ENCODE measurements at places on chromosomes 7 and 10.

GRCh38 chr7:154856733-154857132 is 146.2 kb downstream of the PAXIP1 start:
- no peak for DNase-seq

- DNase-seq, result no peak
These were observed 121.7 kb downstream of the FANK1 start for GRCh38 chr10:126017961-126018560.

DNA sequence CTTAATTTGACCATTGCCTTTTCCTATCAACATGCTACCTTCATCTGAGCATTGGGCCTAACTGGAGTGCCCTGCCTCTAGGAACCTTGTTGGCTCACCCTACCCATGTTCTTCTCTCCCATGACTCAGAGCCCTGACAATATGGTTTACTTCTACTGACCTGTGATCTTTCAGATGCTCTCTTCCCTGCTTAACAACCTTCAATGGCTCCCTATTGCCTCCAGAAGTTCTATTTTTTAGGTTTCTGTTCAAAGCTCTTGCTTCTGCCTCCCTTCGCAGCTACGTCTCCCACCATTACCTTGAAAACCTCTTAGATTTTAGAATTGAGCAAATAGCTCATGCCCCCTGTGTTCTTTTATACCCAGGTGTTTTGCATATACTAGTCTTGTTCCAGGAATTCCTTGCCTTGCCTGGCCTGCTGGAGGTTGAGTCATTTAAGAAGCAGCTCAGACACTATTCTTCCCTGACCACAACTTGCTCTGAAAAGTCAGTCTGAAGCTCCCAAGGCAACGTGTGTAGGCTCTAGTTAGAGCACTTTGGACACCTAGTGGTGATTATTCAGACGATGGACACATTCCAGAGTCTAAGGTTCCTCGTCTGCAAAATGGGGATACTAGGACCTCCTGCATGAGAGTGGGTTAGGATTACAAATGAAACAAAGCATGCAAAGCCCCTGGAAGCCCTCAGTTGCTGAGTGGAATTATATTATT is 64.4 kb upstream of the EMX2 start:
- DNase-seq, result no peak

GRCh38 chr7:90889644-90890043 is 293.5 kb downstream of the CDK14 start:
- no peak for DNase-seq

GRCh38 chr10:104546756-104547155 is 94.3 kb upstream of the SORCS3 start:
- no peak for DNase-seq

DNA sequence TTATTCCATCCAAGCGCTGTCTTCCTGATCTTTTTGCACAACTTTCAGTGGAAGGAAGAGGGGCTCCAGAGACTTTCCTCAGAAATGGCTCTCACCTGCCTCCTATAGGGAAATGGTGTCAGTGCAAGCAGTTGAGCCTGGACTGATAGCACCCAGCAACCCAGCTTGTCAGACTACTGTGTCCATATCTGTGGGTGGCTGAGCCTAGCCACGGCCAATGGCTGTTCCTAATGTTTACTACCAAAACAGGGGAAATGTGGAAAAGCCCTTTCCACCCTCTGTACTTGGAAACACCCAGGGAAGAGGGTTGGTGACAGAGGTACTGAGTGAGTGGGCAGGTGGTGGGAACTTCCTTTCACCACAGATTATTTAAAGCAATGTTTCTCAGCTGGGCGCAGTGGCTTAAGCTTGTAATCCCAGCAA is 4.3 kb upstream of the YKT6 start:
- no peak for DNase-seq

DNA sequence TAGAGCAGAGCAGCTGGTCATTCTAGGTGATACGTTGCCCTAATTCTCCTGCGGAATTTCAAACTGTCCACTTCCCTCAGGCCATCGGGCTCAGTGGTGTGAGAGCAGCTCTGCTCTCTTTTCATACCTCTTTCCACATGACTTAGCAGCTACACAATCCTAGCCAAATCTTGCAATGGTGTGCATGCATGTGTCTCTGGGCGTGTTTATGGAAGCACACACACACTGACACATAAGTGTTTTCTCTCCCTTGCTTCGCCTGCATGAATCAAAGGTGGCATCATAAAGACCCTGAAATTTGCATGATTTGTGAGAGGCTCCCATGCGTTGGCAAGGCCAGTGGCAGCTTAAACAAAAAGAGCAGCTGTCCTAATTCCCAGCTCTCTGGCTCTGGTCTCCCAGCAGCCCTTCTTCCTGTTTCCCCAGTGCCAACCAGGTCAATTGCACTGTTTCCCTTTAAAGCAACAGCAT is 1189.5 kb downstream of the GATA3 start:
- no peak for DNase-seq

- no peak for DNase-seq
These were observed 154.4 kb downstream of the PTEN start for GRCh38 chr10:88017781-88018180.

- no peak for DNase-seq
These were observed 34.4 kb upstream of the SVIL start for GRCh38 chr10:29669149-29669548.

DNA sequence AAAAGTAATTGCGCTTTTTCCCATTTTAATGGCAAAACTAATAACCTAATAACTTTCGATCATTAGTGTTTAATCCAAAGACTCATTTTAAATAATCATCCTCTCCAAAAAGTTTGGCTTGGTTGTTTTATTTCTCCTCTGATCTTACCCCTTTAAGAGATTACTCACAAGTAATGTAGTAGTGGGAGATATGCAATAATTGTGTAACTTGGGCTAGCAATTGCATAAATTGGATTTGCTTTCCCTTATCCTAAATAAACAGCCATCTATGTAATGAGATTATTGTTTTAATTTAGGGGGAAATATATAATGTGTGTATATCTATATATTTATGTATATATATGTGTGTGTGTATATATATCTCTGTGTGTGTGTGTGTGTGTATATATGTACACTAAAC is 82.5 kb downstream of the RNLS start:
- no peak for DNase-seq

DNA sequence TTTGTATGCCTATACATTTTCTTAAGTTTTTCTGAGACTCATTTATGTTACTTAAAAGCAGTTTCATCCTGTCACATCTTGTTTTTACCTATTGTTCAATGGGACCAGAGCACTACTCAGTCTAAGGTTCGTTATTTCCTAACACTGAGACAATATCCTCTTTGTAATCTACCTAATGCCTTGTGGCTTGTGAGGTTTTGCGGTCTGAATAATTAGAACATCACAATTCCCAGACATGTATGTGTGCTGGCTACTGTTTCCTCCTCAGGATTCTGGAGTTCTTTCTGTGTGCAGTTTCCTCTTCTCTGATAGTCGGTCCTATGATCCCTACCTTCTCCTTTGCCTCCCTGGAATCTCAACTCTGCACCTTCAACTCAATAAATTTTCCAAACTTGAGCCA is 620.2 kb downstream of the ANKRD7 start:
- DNase-seq, result no peak

- no peak for DNase-seq
These were observed 612.6 kb upstream of the FOXK1 start for GRCh38 chr7:4069268-4070095.

- DNase-seq, result no peak
These were observed 129.7 kb downstream of the PLCE1 start for GRCh38 chr10:94123258-94123995.

GRCh38 chr7:119640861-119641260 is 632.1 kb upstream of the KCND2 start:
- no peak for DNase-seq

DNA sequence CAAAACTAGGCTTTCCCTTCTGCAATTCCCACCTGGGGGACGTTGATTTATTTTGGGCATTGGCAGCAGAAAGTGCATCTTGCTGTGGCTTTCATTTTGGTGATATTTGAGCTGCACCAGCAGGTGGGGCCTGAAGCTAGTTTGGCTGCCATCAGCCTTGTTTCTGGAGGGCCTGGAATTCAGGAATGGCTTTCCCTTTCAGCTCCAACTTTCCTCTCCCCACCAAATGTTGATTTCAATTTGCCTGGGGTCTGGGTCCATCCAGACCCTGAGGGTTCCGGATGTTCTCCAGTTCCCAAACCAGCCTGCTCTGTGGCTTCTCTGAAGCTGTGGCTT is 640.4 kb downstream of the TYW1 start:
- DNase-seq, result no peak

DNA sequence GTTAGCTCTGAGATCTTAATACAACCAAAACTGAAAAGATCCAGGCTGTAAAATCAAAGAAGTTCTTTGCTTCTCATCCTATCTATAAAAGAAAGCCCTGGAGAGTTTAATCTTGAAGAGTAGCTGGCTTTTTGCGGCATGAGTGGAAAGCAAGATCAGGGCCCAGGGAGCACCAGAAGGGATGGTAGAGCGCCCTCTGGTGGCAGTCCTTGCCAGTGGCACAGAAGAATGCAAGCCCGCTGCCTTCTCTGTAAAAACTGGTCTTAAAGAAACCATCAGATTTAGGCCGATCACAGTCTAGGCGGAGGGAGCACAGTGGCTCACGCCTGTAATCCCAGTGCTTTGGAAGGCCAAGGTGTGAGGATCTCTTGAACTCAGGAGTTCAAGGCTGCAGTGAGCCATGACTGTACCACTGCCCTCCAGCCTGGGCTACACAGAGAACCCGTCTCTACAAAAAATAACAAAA is 35.6 kb downstream of the CPN1 start:
- DNase-seq, result peak; percentile 68

GRCh38 chr7:135792866-135793265 is 44.3 kb upstream of the FAM180A start:
- DNase-seq, result no peak

GRCh38 chr10:89921403-89921802 is 220.0 kb downstream of the KIF20B start:
- no peak for DNase-seq

DNA sequence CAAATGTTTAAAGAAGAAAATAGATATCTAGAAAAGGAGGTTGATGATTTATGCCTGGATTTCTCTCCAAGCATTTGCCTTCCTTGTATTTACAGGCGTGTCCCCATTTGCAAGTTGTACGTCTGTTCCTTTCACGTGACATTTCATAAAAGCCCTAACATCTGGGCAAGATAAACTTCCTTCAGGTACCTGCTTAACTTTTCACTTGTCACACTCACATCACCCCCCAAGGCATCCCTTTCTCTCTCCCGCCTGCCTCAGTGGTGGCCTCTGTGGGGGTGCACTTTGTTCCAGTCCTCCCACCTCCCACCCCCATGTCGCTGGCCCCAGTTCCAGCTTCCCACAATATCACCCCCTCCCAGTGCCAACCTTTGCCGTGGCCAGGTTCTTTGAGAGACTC is 6.7 kb downstream of the TWIST1 start:
- DNase-seq, result no peak

DNA sequence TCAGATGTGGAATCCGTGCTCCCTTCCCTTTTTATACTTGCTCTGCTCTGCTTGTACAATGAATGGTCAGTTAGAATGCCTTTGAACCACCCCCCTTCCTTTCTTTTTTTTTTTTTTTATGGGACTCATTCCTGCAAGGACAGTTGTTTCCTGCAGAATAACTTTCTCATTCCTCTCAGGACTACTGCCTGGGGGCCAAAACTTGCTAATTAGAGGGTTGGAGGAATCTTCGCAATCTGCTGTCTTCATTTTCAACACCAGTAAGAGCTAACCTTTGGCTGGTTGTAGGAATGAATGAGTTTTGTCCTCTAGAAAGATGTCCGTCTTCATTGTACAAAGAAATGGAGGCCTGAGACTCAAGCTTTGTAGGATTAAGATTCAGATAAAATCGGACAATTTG is 868.1 kb downstream of the LRMDA start:
- no peak for DNase-seq

DNA sequence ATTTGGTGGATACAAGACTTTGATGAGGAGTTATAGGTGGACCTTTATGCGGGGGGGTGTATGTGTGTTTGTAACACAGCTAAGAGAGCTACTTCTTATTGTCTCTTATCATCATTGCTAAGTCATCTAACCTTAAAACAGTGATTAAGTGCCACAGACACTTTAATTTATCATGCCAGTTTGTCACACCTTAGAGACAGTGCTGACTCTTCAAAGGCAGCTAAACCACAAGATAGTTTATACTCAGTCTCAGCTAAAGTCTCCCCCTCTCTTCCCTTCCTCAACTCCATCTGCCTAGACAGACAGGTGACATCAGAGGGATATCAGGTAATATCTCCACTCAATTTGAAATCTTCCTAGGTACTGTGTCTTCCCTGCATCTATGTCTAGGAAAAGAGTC is 42.2 kb downstream of the MYPN start:
- DNase-seq, result no peak

GRCh38 chr7:129495987-129496386 is 6.3 kb upstream of the SMKR1 start:
- no peak for DNase-seq

DNA sequence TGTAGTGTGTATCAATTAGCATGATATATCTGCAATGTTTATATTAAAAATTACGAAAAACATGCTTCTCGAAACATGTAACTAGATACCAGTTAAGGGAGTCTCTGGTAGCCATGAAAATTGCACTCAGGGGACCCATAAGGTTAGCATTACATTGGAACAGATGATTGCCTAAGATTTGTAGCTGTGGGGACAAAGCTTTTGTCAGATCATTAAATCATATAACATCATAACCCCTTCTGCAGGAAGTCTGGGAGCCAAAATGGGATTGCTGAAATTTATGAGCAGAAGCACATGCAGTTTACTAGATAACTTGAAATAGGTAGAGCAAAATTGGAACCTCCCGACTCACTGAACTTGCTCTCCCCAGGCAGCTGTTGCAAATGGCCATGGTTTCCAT is 235.0 kb upstream of the IGFBP3 start:
- no peak for DNase-seq

DNA sequence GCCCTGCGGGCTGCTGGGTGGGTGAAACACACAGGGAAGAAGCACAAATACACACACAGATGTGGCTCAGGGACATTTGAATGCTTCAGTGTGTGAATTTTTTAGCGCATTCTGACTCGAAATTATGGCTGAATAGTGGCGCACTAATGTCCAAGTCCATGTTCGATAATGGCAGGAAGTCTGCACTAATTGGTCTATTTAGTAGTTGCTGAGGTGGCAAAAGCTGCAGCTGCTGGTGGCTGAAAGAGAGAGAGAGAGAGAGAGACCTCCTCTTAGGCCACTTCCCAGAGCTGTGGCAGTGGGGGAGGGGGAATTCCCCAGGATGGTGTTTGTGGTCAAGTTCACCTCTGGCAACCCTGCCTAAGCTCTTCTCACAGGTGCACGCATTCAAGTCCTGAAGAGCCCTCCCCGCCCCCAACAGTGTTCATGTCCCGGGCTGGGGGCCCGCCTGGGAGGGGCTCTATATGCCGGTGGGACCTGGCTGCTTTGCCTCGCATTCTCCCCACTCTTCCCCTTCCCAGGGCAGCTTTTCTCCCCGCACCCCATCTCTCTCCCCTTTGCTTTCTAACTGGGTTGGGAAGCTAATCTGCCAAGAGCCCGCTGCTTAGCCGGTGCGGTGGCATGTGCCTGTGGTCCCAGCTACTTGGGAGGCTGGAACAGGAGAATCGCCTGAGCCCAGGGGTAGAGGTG is 6.0 kb upstream of the MNX1 start:
- DNase-seq, result no peak

- DNase-seq, result no peak
These were observed 30.8 kb downstream of the LRRC17 start for GRCh38 chr7:102943423-102944169.

GRCh38 chr10:49123981-49124950 is 8.9 kb upstream of the VSTM4 start:
- no peak for DNase-seq

All from activated gamma-delta T cell treated with anti-CD3 and anti-CD28 coated beads, Interleukin-2, amount 50 U/mL, for 16 hours (primary cell).